Muscle of arm (tissue), 14 donors: ENCODE measurements at places on chromosomes 12 and 14. TPM values are rescaled to one million over a fixed set of nuclear protein-coding genes. Genes with fewer than 3 reads are reported as not detected.

- no peak for DNase-seq
Observed at GRCh38 chr14:101022916-101023435, 119.5 kb upstream of the RTL1 start.

DNA sequence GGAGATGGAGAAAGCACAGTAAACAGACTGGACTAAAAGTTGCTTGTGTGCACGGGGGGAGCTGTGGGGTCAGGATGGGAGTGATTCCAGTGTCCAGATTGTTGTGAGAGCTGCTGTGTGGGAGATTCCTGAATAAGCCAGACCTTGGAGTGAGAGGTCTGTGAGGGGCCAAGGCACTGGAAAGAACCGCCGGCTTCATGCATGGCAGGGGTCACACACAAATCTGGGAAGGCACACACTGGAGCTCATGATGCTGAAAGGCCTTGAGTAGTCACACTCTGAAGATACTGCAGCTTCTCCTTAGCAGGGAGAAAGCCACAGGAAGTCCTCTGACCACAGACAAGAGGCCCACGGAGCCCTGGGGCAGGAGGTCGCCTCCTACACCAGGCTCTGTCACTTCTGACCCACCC lies 23.1 kb downstream of the ADCY6 start:
- DNase-seq: no peak

DNA sequence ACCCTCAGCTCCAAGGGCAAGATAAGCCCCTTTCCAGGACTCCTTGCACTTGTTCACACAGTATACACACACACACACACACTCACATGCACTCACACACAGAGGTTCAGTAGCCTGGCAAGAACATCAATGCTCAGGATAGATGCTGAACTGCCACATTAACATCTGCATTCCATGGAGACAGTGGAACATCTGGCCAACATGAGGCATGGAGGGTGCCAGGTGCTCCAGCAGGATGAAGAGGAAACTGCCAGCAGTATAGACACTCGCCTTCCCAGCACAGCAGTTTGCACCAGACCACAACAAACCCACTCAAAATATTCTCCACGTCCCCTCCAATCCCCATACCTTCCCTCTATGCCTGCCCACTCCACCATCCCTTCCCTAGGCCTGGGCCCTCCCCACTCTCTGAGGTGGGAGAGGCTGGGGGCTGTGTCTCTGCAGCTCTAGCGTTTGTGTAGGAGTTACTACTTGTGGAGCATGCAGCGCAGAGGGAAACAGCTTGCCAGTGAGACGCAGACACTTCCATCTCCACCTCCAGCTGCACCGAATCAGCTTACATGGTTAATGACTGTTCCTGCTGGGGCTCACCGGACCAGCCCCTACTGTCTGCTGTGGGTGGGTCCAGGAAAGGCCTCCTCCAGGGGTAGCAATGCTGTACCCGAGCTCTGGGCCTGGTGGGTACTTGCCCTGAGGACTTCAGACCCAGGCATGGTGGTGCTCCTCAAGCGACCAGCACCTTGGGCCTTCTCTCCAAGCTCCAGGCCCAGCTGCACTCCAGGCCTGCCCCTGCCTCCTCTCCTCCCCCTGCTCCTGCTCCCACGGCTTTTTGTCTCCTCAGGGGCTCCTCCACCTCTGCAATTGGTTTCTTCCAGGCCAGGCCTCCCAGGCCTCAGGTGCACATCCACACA lies 18.6 kb upstream of the PLEKHG3 start:
- no peak for DNase-seq

DNA sequence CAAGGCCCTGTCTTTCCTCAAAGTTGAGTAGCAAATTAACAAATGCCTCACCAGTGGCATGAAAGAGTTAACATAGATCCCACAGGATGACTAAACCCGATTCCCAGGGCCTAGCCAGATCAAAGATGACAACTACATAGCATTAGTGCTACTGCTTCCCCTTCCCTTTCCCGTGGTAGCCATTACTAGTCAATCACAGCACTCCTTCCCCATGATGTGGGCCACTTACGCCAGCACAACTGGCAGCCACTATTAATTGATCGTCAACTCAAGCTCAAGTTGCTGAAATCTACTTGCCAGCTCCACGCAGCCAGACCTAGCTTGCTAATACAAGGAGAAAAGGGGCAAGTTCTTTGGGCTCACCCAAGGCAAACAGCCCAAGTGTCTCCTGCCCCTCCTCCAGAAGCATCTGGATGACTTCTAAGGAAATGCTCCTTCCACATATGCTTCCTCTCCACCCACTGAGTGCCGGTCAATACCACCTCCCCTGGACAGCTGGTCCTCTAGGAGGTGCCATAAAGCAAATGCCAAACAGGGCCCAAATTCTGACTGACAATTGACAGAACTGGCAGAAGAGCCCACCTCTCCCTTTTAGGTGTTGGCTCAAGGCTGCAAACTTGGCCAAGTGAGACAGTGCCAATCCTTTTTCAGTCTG lies 72.6 kb downstream of the NUAK1 start:
- no peak for DNase-seq

- DNase-seq: no peak
Observed at GRCh38 chr12:117518594-117519270, 157.3 kb upstream of the NOS1 start.

NKX2-1 gene
- not detected for polyA plus RNA-seq

C12orf50 gene
- not detected for polyA plus RNA-seq

- no peak for DNase-seq
Observed at GRCh38 chr12:75900226-75900625, 131.3 kb downstream of the PHLDA1 start.

- no peak for DNase-seq
Observed at GRCh38 chr14:89444044-89444443, 27.0 kb upstream of the FOXN3 start.

DNA sequence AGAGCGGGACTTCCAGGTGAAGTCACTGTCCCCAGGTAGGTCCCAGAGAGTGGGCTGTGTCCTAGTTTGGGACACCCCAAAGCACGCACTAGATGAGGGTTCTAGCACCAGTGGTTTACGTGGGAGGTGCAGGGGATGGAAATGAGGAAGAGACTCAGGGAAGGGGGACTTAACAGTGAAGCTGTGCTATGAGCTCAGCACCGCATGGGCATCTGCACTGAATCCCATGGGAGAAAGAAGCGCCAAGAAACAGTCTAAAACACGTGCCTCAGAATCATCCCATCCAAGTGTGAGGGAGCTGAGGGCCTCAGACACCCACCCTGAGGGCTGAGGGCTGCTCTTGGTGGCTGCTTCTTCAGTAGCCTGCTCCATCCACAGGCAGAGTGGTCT lies 71.5 kb upstream of the ZFP36L1 start:
- no peak for DNase-seq

DNA sequence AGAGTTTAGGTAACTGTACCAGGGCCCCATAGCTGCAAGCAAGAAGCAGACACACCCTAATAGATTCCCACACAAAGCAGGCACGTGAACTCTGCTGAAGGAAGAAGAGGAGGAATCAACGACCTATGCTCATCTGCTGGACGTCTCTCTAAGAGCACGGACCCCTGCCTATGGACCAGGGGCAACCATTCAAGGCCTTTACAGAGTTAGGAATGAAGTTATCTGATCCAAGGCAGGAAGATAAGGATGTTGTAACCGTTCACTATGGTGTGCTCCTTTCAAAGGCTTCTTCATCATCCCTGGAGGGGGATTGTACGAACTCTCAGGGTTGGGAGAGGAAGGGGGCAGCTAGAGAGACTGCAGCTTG lies 141.6 kb upstream of the PARP11 start:
- no peak for DNase-seq

ACSM4 gene
- polyA plus RNA-seq: 0.13 TPM

SDR9C7 gene
- 0.52 TPM for polyA plus RNA-seq

- DNase-seq: no peak
Observed at GRCh38 chr12:112904571-112904970, 2.2 kb upstream of the OAS1 start.

DNA sequence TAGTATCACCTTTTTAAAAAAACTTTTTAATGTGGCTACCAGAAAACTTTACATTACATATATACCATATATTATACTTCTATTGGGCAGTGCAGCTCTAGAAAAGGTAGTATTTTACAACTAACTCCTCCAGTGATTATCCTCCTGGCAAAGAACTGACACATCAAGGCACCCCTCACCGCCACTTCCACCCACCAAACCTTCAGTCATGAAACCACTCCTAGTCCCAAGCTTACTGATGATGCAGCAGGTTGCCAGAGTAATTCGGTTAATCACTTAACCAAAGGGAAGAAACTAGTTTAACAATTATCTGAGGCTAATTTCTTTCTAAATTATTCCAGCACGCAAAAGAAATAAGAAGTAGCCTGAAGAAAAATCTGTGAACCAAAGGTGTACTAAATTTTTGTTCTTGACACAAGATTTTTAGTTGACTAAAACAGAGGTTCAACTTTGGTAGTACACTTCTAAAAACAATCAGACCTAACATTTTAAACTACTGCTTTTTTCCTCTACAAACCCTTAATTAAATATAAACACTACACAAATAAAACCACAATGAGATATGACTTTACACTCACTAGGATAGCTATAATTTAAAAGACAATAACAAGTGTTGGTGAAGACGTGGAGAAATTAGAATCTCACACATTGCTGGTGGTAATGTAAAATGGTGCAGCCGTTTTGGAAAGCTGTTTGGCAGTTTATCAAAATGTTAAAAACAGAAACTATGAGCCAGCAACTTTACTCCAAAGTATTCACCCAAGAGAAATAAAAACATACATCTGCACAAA lies 16.7 kb downstream of the SPPL3 start:
- DNase-seq: no peak
